ENCODE measurements at places on chromosomes 3 and 15.
A peak's percentile ranks its signal among the peaks of the same experiment; 100 is the strongest.

GRCh38 chr3:274927-275326 is 78.4 kb downstream of the CHL1 start:
- DNase-seq, result no peak

GRCh38 chr15:93865586-93865985 is 365.8 kb upstream of the MCTP2 start:
- no peak for DNase-seq

GRCh38 chr3:127065561-127066290 is 82.8 kb downstream of the PLXNA1 start:
- peak; percentile 4 for DNase-seq

GRCh38 chr3:185210621-185211142 is 43.2 kb downstream of the EHHADH start:
- DNase-seq, result no peak

DNA sequence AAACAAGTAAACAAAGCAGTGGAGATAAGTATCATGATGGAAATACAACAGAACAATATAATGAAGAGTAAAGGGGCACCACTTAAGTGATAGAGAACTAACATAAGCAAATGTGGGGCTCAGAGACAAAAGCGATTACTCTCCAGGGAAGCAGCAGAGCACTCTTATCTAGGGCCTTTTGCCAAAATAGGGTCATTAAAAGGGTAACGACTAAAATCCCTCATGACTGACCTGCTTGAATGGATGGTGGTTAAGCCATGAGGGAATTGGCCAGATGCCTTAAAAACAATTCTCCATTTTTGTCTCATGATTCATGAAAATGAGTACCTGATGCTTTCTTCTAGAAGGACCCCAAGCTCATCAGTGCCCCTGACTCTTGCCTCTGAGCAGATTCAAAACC is 3.2 kb upstream of the SLC7A14 start:
- no peak for DNase-seq

DNA sequence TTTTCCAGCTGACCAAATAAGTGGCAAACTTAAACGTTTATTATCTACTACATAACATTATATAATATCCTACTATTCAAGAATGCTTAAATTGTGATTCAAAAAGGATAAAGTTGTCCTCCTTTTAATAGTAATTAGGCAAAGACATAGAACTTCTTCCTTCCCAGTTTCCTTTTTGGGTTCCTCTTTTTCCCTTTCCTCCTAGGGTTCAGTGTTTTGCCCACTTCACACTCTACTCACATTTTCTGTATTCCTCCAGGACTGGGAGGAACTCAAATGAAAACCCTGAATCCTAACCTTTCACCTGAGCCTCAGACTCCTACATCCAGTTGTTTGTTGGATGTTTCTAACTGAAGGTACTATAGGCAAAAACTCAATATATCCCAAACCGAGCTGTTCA is 132.5 kb downstream of the PEAK1 start:
- no peak for DNase-seq

DNA sequence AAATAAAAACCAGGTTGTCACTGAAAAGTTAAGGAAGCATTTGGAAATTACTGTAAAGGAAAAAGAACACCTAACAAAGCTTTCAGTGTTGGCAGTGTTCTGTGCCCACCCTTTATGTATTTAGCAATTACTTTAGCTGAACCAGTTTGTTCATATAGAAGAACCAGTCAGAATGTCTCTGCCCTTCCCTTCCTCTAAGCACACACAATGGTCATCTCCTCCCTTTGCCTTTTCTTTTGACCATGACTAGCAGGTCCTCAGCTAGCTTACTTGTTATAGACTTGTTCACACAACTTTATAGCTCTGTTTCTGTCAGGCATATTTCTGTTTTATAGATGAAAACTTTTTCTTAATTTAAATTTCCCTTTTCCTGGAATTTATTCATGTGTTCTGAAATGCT is 59.6 kb downstream of the AKAP13 start:
- DNase-seq, result no peak
